Activated CD4-positive, alpha-beta memory T cell treated with anti-CD3 and anti-CD28 coated beads for 36 hours (primary cell): ENCODE measurements at places on chromosomes 3 and 15. TPM values are rescaled to one million over a fixed set of nuclear protein-coding genes. Genes with fewer than 3 reads are reported as not detected.

GRCh38 chr3:187041362-187042307 lies 97.7 kb downstream of the RPL39L start:
- DNase-seq = peak; percentile 70
- peaks cover 76% of the 10 kb centered on the region for H3K36me3 ChIP-seq
- H3K27ac ChIP-seq = peak overlapping the region; percentile 92
- no peaks in the 10 kb centered on the region for H3K27me3 ChIP-seq

- no peak overlapping the region for H3K4me3 ChIP-seq
- H3K27me3 ChIP-seq = no peaks in the 10 kb centered on the region
- no peaks in the 10 kb centered on the region for H3K36me3 ChIP-seq
- DNase-seq = no peak
- peaks cover 3% of the 10 kb centered on the region for H3K4me1 ChIP-seq
These were observed 77.0 kb downstream of the SLC9A9 start for GRCh38 chr3:143771258-143771657.

DNA sequence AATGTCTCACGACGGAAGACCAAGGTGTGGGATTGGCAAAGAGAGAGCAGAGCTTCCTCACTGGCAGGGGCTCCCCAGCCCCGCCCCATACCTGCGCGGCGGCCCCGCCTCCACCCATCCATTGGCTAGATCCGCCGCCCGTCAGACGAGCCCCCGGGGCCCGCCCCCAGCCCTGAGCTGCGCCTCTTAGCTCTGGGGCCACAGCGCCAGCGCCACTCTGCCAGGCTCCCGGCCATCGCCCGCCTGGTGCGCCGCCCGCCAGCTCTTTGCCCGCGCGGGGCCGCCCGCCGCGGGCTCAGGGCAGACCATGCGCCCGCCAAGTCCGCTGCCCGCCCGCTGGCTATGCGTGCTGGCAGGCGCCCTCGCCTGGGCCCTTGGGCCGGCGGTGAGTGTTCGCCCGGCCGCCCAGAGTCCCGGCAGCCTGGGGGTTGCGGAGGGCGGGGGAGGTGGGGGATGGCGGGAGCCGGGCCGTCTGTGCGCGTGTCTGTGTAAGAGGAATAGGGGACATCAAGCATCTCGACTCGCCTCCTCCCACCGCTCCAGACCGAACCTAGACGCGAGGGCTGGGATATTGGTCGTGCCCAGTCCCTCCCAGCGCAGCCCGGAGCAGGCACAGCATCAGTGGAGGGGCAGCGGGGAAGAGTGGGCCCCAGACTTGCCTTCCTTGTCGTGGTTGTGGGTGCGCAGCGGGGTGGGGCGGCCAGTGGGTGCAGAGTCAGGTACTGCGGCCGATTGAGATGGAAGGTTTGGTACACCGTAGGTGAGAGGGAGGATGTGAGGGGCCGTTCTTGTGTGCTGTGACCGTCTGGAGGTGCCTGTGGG lies at the start of gene VIPR1:
Gene VIPR1, plus strand, starts transcription at position 215 of the 822 bp plus-strand sequence. Its CDS starts 93 bp downstream, at position 308.
- peak; percentile 94 for DNase-seq
- H3K27me3 ChIP-seq = peaks cover 27% of the 10 kb centered on the region
- peak within 1 kb of the TSS; percentile 91 for H3K4me3 ChIP-seq
- no peaks in the 10 kb centered on the region for H3K36me3 ChIP-seq
- peaks cover 44% of the 10 kb centered on the region for H3K4me1 ChIP-seq

DNA sequence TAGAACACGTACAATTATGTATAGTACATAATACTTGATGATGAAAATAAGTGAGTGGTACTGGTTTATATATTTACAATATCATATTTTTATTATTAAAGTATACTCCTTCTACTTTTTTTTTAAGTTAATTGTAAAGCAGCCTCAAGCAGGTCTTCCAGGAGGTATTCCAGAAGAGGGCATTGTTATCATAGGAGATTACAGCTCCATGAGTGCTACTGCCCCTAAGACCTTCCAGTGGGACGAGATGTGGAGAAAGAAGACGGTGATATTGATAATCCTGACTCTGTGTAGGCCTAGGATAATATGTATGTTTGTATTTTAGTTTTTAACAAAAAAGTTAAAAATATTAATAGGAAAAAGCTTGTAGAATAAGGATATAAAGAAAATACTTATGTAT lies 40.3 kb upstream of the SCN5A start:
- no peaks in the 10 kb centered on the region for H3K27me3 ChIP-seq
- no peaks in the 10 kb centered on the region for H3K4me1 ChIP-seq
- H3K36me3 ChIP-seq = no peaks in the 10 kb centered on the region
- no peak overlapping the region for H3K27ac ChIP-seq
- H3K4me3 ChIP-seq = no peak overlapping the region

- DNase-seq = no peak
- no peaks in the 10 kb centered on the region for H3K36me3 ChIP-seq
- no peak overlapping the region for H3K27ac ChIP-seq
- no peaks in the 10 kb centered on the region for H3K4me1 ChIP-seq
These were observed 15.9 kb downstream of the LMCD1 start for GRCh38 chr3:8517487-8517886.

DNA sequence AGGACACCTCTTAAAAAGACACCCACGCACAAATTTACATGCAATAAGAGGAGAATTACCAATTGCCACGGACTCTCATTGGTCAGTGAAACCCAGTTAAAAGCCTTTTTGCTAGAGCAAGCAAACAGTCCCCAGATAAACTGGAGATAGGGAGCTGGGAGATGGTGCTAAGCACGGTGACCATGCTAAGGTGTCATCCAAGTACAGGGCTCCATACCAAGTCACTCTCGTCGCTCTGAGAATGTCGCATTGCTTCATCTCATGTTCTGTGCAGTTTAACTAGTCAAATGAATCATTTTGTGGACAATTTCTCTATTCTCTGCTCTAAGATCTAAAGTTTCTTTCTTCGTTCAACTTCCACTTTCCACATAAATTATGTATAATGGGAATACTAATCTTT lies 581.9 kb downstream of the AGBL1 start:
- H3K27ac ChIP-seq = no peak overlapping the region
- H3K4me3 ChIP-seq = no peak overlapping the region
- H3K27me3 ChIP-seq = no peaks in the 10 kb centered on the region
- DNase-seq = no peak
- H3K36me3 ChIP-seq = no peaks in the 10 kb centered on the region
- peaks cover 16% of the 10 kb centered on the region for H3K4me1 ChIP-seq

DNA sequence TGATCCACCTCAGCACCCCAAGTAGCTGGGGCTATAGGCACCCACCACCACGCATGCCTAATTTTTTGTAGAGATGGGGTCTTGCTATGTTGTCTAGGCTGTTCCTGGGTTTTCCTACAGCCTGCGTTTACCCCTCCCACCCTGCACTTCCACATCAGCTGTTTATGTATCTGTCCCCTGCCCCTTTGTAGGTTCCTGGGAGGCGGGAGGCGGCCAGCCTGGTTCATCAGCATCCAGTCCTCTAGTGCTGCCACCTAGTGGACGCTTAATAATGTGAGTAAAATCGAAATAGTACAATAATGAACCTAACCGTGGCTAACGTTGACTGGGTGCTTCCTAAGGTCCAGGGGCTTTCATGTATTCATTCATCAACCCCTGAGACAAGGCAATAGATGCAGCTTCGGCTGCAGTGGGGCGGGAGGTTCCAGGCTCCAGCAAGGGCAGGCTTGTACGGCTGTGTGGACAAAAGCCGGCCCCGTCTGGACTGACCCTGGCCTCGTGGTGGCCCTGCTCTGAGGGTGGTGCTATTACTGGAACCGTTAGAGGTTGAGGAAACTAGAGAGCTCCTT lies 1.2 kb upstream of the LCTL start:
- no peaks in the 10 kb centered on the region for H3K27me3 ChIP-seq
- H3K4me3 ChIP-seq = no peak overlapping the region
- H3K27ac ChIP-seq = no peak overlapping the region
- peak; percentile 57 for DNase-seq
- H3K4me1 ChIP-seq = peaks cover 5% of the 10 kb centered on the region
- no peaks in the 10 kb centered on the region for H3K36me3 ChIP-seq

DNA sequence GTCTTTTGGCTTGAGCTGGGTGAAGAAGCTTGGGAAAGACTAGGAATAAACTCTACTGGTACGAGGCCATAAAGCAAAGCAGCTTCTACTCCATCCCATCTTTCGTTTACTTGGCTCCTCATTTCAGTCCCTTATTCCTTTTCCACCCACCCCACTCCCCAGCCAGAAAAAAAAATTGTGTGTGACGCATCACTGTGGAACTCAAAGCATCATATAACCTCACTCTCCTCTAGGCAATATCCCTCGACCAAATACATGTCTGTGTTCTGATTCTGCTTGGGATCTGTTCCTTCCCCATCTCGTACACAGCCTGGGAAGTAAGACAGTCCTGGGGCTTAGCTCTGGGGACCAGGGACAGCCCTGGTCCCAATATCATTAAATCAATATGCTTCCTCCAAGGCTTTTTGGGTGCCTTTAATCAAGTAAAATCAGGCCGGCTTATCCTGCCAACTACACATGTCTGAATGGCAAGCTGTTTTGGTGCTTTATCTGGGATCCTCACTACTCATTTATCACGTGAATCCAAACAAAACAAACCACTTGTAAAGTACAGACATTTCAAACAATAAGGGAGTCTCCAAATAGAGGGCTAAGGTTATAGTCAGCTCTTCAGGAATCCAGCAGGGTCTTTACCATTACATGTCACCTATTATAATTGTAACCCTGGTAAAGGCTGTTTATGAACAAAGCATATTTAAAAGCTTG lies 74.9 kb upstream of the ZBED2 start:
- H3K27me3 ChIP-seq = no peaks in the 10 kb centered on the region
- DNase-seq = no peak
- peak overlapping the region; percentile 15 for H3K27ac ChIP-seq

DNA sequence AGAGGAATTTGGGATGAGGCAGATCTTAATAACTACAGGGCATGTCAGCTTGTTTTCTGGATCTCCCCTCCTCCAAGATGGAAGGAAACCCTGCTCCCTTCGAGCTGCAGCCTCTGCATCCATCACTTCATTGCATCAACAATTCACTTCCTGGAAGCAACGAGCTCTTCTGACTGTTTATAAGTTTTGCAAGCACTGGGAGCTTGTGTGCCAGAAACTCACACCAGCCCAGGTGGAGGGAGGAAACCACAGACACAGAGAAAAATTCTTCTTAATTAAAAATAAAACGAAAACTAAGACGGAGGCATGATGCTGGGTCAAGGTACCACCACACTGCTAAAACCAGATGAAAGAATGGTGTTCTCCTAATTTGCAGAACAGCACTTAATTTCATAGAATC lies 10.6 kb downstream of the LRIG1 start:
- no peaks in the 10 kb centered on the region for H3K36me3 ChIP-seq
- H3K4me1 ChIP-seq = peaks cover 87% of the 10 kb centered on the region
- H3K4me3 ChIP-seq = peak overlapping the region; percentile 60
- DNase-seq = peak; percentile 54

- H3K36me3 ChIP-seq = peaks cover 1% of the 10 kb centered on the region
- DNase-seq = peak; percentile 79
- no peaks in the 10 kb centered on the region for H3K27me3 ChIP-seq
- H3K4me1 ChIP-seq = peaks cover 36% of the 10 kb centered on the region
- peak overlapping the region; percentile 72 for H3K27ac ChIP-seq
These were observed 4.4 kb upstream of the BRPF1 start for GRCh38 chr3:9727041-9727595.

The SUSD5 gene
- not detected for total RNA-seq

The KCNAB1 gene
- not detected for total RNA-seq

The GTF2E1 gene
- total RNA-seq = 19.8 TPM

The LMOD3 gene
- not detected for total RNA-seq

The ATP13A4 gene
- total RNA-seq = 2.7 TPM

The CFAP92 gene
- 0.24 TPM for total RNA-seq

The DNAJC13 gene
- total RNA-seq = 34.5 TPM

The EOMES gene
- total RNA-seq = 1.5 TPM

The SLC28A2 gene
- total RNA-seq = not detected

The MORC1 gene
- total RNA-seq = not detected

The SGO1 gene
- total RNA-seq = 37.8 TPM

The CACNA2D3 gene
- not detected for total RNA-seq

The RPS27L gene
- total RNA-seq = 139 TPM
